ENCODE measurements at places on chromosomes 12 and 14.

GRCh38 chr12:33296529-33296928, 143.1 kb downstream of the SYT10 start:
- DNase-seq = no peak

- no peak for DNase-seq
These were observed 31.8 kb downstream of the ISCA2 start for GRCh38 chr14:74525361-74525851.

DNA sequence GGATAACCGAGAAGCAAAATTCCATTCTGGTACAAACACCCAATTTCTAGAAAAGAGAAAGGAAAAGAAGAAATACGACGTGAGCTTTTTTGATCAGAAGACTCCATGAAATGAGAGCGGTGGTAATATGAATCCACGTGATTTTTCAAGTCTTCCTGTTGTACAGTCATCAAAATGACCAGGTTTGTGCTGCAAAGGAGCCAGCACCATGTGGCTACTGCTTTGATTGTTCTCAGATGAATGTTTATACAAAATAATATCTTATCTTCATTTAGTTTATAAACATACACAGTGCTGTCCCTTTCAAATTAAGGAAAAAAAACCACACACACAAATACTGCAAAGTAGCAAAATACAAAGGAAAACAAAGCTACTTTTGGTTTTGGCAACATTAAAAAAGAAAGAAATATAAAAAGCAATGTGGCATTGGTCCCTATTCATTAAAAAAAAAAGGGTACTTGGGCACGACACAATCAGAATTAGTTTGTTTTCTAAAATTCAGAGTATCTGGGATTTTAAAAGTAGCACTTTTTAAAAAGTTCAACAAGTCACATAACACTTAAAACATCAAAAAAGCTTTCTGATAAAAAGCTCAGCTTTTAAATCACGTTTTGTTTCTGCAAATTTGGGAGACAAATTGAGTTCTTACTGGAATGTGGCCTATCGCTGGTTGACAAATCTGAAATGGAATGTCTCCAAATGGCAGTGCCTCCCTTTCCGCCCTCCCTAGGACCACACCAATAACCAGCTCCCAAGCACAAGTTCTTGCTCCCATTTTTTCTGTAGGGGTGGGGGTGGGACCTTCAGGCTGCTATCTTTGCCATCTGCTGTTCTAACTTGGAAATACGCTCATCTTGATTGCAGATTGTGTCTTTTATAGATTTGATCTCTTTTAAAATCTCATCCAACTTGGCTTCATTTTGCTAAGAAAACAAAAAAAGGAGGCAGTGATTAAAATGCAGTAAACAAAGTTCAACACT, 13.2 kb upstream of the SELPLG start:
- no peak for DNase-seq

DNA sequence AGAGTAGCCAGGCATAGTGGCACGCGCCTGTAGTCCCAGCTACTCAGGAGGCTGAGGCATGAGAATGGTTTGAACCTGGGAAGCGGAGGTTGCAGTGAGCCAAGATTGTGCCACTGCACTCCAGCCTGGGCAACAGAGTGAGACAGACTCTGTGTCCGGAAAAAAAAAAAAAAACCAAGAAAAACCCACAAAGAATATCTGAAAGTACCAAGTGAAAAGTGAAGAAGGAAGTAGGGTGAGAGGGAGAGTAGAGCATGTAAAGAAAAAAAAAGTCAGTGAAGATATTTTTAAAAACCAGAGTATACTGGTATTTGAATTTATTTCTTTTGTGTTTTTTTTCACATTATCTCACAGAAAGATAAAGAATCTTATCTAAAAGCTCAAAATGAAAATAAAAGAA, 43.3 kb upstream of the ISM2 start:
- DNase-seq = peak; percentile 64

DNA sequence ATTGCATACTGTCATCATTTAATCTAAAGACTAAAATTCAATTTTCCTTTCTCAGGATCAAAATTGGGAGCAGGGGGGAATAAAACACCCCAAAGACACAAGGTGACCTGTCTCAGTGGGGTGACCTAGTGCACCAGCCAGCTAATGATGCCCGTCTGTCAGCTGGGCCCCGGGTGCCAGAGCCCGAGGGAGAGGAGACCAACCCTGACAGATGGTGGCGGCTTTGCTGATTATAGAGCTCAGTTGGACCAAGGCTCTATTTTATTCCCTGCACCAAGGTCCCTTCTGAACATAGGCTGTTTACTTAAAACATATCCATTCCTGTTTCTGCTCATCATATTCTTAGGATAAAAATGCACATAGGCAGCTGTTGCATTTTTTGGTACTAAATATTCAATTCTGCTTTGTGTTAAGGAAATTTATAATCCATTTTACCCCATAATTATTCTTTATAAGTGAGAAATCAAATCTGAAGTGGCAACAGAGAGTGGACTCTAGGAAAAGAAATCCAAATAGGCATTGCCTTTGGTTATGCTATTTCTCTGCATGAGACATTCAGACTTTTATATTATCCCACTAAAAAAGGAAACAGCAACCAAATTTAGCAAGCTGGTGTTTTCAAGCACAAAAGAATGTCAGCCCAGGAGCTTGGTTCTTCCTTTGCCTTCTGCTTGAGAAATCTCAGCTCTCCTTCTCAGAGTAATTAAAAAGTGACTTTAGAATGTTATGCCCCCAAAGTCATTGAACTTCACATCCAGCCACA, 96.8 kb upstream of the IFNG-AS1 start:
- DNase-seq = no peak

GRCh38 chr12:66668311-66668710, 10.6 kb downstream of the GRIP1 start:
- no peak for DNase-seq

- DNase-seq = peak; percentile 72
These were observed 11.1 kb upstream of the NINJ2 start for GRCh38 chr12:674272-674781.

GRCh38 chr14:68627868-68628604, 164.8 kb downstream of the ZFP36L1 start:
- no peak for DNase-seq

DNA sequence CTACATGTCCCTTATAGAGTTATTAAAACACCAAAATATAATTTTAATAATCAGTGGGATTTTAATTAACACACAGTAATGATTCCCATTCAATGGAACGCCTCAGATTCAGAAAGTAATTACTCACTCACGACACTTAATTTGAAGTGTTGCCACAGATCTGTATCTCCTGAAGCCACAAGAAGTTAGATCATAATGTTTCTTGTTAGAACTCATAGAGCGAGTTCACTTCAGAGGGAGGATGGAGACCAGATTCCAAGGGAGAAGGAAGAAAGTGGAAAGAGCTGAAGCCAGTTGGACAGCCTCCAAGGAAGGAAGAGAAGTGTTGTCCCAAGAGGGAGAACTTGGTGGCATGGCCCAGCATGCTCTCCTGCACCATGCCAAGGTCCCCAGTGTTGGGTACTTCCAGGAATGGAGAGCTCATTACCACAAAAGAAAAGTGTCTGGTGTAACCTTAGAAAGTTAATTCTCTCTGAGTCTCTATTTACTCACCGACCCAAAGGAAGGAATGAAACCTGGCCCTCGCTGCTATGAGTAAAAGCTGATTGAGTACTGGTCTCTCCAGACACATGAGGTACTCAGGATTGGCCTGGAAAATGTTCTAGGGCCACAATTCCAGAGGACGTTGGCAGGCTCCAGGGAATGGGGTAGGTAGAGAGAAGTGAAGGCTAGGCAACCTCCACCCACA, 305.4 kb downstream of the BCL11B start:
- DNase-seq = no peak

GRCh38 chr14:71231521-71232393, 324.5 kb downstream of the PCNX1 start:
- peak; percentile 63 for DNase-seq

DNA sequence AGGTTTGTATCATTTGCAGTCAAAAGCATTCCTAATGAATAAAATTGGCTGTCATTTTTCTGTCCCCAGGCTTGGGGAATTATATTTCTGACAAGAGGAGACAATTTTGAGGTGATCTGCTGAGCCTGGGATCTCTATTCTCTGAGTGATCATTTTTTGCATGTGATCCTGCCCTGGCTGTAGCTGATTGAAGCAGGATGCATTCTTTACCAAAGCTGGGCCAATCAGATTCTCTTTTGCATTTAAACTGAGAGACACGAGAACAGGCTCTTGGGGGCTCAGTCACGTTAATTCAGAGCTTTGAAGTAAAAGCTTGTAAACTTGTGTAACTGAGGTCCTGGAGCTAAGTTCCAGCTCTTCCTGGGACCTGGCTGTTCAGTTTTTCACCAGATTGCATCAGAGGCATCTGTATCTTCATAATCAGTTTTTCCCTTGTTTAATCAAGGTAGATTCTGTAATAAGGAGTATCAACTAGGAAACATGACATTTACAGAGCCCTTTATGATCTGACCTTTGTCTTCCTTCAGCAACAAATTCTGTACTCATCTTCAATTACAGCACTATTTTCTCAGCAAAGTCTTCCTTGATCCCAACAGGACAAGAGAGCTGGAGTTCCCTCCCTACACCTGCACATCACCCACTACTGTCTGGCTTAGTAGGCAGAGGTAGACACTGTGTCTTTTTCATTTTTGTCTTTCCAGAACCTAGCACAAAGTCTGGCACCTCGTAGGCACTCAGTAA, 35.0 kb upstream of the MANSC4 start:
- DNase-seq = no peak

DNA sequence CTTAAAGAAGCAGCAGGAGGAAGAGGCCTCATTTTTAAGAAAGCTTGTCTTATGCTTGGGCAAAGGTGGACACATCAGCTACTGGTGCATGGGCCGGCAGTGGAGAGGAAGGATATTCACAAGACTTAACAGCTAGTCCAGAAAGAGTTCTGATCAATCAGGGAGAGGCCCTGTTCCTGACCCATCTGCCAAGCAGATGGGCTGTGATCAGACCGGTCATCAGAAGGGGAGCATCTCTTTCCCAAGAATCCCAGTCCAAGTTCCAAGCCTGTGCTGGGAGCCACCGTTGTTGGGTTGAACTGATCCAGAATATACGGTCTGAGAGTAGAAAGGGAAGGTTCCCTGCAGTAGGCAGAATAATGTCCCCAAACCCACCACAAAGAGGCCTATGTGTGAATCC, 32.7 kb upstream of the SOCS2 start:
- no peak for DNase-seq

GRCh38 chr14:50015716-50016115, 100.7 kb downstream of the VCPKMT start:
- DNase-seq = no peak

- no peak for DNase-seq
These were observed 574 bp upstream of the CRADD start for GRCh38 chr12:93676408-93677194.

DNA sequence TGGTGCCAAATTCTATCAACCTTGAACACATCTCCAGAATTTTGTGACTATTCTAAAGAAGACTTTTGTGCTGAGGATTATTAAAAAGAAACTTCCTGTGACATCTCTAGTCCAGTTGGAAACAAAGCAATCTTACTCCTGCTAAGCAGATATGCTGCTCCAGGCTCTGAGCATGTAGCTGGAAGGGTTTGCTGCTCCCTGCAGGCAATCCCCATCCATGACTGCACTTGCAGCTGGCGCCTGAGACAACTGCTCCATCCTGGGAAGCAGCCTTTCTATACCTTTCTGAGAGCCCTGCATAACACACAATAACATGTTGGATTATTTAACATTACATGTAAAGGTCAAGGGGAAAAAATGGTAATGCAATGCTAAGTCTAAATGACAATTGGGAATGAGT, 105.1 kb downstream of the NDUFA12 start:
- peak; percentile 13 for DNase-seq

- DNase-seq = no peak
These were observed 216.6 kb upstream of the PWP1 start for GRCh38 chr12:107469011-107469410.

DNA sequence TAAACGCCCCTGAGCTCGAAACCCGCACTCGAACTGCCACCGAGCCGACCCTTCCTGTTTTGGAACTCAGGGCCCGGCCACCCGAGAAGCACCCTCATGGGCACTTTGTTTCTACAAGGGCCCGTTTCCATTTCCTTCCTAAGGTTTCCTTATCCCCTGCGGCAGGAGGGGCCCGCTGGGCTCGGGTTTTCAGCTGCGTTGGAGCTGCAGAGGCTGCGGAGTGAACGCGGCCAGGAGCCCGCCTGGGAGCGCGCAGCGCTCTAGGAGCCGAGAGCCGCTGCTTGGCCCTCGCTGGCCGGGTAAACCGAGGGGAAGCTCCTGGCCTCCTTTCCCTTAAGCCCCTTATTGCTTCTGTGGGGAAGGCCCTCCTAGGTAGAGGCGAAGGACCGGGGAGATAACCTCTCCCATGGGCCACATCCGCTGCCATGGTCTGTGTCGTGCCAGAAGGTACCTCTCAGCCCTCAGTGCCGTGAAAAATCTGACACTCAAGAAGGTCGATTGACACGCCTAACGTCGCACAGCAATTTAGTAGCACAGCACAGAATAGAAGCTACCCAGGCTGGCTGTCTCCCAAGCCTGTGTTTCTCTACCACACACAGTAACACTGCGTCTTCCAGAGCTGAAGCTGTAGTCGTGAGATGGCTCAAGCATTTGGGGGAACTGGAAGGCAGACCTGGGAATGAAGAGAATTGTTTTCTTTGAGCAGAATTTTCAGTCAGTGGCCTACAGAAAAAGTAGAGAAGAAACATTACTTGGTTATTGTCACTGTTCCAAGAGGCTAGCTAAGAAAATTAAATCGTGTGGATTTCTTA, 12.9 kb upstream of the CALM1 start:
- peak; percentile 79 for DNase-seq

DNA sequence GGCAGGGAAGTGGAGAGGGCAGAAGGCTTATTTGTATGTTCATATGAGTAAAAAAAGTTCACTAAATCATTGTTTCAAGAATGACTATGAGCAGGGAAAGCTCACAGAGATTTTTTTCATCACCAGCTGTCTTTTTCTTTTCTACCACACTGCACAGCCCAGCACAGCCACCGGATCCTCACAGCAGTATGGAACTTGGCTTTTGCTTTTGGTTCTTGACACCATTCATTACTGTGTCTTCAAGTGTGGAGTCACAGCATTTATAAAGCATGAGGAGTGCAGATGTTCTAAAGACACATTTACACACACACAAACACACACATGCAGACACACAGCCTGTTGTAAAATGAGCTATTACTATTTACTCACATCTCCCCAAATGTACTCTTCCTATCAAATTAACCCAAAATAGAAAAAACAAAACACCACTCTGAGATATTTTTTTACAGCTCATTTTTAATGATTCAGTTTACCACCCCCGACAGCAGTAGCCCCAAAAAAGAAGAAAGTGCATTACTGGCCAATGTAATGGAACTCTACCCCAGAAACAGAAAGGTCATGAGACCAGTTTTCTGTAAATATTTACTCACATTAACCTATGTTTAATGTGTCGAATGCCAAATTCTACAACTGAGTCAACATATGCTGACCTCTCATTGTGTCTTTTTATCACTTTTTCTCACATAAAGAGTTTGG, 60.5 kb downstream of the BTG1 start:
- DNase-seq = no peak

Data from hematopoietic multipotent progenitor cell treated with erythropoietin and hydrocortisone succinate and interleukin-3 and kit ligand, for 4 days (in vitro differentiated cells).